ENCODE measurements at places on chromosomes 2 and 18.
A peak's percentile ranks its signal among the peaks of the same experiment; 100 is the strongest.

- DNase-seq: no peak
These were observed 71.4 kb upstream of the TANK start for GRCh38 chr2:161088658-161089350.

DNA sequence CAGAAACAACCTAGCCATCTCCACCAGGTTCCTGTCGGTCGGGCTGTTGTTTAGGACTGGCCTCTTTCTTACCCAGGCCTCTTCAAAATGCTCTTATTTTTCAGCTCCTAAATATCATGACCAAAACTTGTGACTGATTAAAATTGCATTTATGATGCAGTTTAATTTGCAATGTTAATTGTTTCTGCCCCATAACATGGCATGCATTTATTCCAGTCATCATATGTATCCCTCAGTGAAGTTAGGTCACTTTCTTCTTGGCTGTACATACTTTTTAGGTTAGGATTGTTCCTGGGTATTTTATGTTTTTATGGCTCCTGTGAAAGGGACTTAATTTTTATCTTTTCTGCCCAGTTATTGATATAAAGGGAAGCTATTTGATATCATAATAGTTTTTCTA, 50.6 kb downstream of the CHRNA1 start:
- DNase-seq: no peak

GRCh38 chr2:115480741-115481140, 1038.3 kb downstream of the DPP10 start:
- no peak for DNase-seq

- DNase-seq: no peak
These were observed 6.7 kb upstream of the NEURL3 start for GRCh38 chr2:96511851-96512250.

- peak; percentile 94 for DNase-seq
These were observed 1621.3 kb downstream of the SUCLG1 start for GRCh38 chr2:82837588-82838304.

GRCh38 chr18:42174909-42175308, 219.9 kb downstream of the PIK3C3 start:
- peak; percentile 54 for DNase-seq

GRCh38 chr2:30336978-30337841, 105.9 kb downstream of the LBH start:
- peak; percentile 88 for DNase-seq

DNA sequence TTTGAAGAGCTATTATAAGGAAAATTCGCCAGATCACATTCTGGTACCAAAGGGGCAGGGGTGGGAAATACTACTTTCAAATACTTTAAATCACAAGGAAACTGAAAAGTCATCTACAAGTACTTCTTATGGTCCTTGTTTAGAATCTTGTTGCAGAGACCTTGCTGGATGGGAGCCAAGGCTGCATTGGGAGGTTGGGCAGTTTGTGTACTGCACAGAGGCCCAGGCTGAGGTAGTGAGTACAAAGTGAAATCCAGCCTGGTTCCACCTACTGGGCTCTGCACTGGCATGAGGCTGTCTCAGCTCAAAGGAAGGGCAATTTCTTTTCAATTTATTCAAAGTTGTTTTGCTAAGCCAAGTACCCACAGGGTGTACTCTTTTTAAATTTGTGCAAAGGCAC, 140.3 kb upstream of the DLX2 start:
- DNase-seq: no peak

DNA sequence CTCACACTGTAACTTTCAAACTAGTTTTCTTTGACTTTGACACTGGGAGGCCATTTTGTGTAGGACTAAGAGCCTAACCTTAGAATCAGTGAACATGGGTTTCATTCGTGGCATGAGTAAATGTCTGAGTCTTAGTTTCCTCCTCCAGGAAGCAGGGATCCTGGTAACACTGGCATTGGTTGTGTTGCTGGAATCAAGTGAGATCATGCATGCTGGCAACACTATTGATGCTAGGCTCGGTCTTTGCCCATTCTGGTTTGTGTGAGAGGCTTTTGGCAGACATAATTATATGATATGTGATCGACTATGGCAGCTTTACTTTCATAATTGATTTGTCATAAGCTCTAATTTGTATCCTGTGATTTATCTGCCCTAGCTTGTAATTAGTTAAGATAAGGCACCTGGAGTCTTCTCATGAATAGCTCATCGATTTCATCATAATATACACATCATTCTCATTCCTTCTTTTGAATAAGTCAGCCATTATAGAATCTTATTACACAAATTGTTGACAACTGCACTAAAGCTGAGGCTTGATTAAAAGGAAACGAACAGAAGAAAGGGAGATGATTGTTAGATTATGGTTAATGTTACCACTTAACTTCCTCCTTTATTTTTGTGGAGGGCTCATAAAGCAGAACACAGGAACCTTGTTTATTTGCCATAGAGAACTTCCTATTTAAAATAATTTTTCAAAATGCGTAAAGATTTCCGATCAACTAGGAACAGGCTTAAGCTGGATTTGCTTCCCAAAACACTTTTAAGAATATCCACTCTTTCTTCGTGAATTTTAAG, 12.6 kb downstream of the PPP1R1C start:
- DNase-seq: peak; percentile 21

DNA sequence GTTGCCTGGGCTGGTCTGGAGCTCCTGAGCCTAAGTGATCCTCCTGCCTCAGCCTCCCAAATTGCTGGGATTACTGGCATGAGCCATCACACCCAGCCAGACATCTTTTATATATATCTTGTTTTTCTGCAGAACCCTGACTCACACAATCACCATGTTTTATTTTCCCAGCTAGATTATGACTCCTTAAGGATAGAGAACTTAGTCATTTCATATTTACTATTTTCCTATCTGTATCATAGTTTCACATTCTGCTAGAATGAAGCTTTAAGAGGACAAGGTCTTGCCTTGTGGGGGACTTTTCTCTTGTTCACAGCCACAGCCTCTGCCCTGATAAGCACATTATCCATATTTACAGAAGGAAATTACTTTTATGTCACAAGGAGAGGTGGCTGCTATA, 73.9 kb downstream of the LBH start:
- no peak for DNase-seq

GRCh38 chr2:111182121-111182520, 61.4 kb downstream of the BCL2L11 start:
- DNase-seq: no peak

GRCh38 chr2:43984533-43984932, 11.3 kb downstream of the LRPPRC start:
- DNase-seq: no peak

DNA sequence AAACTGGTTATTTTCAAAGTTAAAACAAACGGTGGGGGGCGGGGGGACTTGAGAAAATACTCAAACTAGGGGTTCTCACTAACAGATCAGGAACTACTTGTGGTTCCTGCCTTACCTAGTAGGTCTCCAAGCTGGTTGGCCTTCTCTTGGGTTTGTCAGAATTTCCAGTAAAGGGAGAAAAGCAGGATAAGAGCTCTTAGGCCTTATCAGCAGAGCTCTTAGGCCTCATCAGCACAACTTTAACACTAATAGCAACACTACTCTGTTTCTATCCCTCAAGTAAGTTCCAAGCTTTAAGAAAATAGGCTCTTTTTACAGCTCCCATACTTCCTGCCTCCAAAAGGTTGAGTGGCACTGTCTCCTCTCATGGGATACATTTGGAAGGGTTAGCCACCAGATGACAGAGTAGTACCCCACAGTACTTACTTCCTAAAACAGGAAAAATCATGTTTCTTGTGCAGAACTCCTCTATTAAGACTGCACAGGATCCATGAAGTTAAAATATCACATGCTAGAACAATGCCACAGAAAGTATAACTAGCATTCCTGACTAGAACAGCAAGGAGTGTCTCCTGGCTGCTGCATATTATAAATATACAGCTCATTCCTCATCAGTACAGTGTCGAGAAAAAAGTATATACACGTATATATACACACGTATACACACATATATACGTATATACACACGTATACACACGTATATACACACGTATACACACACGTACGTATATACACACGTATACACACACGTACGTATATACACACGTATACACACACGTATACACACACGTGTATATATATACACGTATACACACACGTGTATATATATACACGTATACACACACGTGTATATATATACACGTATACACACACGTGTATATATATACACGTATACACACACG, 6.1 kb downstream of the FBXO11 start:
- DNase-seq: no peak

- DNase-seq: peak; percentile 77
These were observed 24.3 kb downstream of the INPP5D start for GRCh38 chr2:233084488-233084887.

DNA sequence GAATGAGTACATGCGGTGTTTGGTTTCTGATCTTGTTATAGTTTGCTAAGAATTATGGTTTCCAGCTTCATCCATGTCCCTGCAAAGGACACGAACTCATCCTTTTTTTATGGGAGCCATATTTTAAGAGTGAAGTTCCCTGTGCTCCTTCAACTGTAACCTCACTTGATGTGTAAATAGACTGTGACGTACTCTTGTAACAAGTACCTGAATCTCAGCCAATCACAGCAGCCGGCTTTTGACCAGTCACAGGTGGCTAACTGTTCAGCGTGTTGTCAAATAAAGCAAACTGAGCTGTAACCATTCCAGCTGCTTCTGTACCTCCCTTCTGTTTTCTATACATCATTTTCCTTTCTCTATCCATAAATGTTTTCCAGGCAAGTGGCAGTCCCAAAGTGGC, 774.3 kb upstream of the HS6ST1 start:
- no peak for DNase-seq

DNA sequence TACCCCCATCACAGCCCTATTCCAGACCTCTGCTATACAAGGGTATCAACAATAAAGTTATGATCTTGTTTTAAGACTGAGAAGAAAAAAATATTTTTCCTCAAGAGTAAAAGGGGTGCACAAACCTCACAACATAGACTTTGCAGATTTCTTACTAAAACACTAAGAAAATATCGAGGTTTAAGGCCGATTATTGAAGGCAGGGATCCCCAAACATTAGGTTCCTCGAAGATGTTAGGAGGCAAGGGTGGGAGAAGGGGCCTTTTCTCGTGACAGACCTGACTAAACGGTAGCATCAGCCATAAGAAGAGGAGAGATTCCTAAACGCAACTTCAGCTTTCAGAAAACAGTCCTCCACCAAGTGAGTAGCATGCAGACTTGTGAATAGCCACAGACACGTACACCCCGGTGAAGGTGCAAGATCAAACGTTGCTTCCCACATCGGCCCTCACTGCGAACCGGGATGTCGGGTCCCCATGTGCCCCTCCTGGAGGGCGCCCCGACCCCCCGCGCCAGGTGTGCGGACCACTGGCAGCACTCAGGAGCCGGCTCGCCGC, 678 bp downstream of the PIAS2 start:
- peak; percentile 41 for DNase-seq

- DNase-seq: no peak
These were observed 10.9 kb downstream of the NTSR2 start for GRCh38 chr2:11659115-11659475.

DNA sequence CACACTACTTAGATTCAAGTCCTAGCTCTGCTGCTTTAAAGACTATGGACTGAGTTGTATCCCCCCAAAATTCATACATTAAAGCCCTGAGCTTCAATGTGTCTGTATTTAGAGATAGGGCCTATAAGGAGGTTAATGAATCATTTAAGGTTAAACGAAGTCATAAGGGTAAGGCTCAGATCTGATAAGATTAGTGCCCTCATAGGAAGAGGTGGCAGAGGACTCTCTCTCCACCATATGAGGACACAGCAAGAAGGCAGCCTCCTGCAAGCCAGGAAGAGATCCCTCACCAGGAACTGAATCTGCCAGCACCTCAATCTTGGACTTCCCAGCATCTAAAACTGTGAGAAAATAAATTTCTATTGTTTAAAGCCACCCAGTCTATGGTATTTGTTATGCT, 3.1 kb upstream of the CYTIP start:
- DNase-seq: no peak

DNA sequence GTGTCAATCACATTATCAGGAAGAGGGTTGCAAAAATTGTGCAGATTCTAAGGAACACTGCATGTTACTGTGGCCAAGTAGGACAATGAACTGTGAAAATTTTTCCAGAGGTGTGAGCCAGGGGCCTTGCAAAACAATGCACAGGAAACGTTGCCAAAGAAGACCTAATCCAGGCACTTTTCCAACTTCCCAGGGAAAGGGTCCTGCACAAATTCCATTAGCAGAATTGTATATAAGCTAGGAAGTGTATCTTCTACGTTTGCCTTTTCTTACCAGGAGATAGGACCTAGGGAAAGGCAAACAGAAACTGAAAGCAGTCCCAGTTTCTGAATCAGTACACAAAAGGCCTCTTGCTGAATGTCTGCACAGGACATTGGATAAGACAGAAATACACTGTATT, 1888.3 kb upstream of the CELF4 start:
- no peak for DNase-seq

DNA sequence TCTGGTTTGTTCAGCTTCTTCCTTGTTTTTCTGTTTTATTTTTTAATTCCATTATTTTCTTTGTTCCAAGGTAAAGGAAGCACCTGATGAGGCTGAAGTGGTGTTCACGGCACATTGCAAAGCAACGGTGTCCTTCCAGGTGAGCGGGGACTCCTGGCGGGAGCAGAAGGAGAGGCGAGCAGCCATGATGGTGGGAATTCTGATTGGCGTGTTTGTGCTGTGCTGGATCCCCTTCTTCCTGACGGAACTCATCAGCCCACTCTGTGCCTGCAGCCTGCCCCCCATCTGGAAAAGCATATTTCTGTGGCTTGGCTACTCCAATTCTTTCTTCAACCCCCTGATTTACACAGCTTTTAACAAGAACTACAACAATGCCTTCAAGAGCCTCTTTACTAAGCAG, 88.4 kb downstream of the DDX18 start:
- no peak for DNase-seq

DNA sequence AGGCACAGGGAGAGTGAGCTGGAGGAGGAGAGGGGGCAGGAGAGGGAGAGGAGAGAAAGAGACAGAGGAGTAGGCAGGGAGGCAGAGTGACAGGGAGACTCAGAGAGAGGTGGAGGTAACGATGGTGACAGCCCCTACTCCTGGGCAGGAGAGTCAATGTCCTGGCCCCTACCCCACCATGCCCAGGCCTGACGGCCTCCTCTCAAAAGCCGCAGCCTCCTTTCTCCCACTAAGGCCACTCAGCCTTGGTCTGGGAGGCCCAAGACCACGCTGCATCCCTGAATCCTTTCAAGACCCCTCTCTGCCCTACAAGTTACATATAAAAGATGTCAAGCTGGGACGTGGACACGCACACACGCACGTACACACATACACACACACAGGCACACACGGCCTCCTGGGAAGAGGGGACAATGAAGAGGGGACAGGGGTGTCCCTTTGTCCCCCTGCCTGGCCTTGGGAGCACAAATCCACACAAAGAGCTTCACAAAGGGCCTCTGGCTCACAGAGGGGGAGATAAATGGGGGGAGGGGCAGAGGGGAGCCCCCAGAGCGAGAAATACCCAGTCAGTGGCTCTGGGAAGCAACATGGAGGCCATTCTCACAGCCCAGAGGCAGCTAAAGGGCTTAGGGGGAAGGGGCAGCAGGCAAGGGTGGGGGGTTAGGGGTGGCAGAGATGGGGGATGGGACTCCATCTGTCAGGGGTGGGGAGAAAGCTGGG, 19.5 kb upstream of the TNS1 start:
- DNase-seq: no peak
